ENCODE measurements at places on chromosomes 2 and 18.

- DNase-seq = no peak
Measured at GRCh38 chr2:55302241-55302640, 33.2 kb upstream of the MTIF2 start.

DNA sequence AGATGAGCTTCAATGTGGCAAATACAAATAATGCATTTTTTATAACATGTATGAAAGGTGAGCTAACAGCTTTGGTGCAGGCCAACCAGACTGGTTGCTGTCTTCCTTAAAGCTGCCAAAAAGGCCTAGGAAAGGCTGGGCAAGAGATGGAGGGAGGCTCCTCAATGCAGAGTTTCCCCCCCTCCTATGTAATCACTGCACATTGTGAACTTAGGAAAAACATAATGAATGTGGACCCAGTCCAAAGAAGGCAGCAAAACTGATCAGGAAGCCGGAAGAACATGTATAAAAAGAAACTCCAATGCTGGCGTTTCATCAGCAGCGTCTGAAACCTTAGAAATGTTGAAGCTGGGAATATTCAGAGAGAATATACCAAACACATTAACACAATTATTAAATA, 84.2 kb upstream of the LYPD6 start:
- DNase-seq = no peak

DNA sequence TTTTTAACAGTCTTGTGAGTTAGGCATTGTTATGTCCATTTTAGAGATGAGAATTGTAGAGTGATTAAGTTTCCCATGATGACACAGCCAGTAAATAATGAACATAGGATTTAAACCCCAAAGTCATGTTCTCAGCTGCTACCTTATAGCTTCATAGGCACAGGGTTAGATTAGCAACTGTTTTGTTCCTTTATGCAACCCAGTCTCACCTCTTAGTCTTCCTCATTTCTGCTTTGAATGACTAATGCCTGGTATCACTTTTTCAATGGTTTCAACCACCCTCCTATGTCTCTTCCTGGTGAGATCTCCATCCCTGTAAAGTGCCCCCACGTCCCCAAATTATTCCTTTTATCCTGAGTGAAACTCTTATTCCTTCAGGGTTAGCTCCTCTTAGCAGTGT, 44.3 kb downstream of the MFSD6 start:
- no peak for DNase-seq

DNA sequence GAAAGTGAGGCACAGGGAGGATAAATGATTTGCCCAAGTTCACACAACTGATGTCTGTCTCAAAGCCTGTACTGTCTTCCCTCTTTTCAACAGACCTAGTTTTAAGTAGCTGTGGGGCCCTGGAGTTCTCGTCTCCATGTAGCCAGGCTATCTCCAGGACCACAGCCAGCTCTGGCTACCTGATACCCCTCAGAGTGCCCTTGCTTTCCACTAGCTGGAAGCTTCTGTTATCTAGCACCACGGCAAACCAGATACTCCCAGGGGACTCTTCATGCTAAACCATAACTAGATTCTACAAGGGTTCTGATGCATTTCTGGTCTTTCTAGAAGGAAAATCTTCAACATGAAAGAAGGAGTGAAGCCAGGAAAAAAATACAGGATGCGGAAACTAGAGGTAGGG, 137.3 kb downstream of the GALNT14 start:
- DNase-seq = no peak

GRCh38 chr2:147636886-147637285, 207.9 kb upstream of the ACVR2A start:
- DNase-seq = no peak

- no peak for DNase-seq
Measured at GRCh38 chr2:238171575-238172187, 12.9 kb downstream of the ERFE start.

DNA sequence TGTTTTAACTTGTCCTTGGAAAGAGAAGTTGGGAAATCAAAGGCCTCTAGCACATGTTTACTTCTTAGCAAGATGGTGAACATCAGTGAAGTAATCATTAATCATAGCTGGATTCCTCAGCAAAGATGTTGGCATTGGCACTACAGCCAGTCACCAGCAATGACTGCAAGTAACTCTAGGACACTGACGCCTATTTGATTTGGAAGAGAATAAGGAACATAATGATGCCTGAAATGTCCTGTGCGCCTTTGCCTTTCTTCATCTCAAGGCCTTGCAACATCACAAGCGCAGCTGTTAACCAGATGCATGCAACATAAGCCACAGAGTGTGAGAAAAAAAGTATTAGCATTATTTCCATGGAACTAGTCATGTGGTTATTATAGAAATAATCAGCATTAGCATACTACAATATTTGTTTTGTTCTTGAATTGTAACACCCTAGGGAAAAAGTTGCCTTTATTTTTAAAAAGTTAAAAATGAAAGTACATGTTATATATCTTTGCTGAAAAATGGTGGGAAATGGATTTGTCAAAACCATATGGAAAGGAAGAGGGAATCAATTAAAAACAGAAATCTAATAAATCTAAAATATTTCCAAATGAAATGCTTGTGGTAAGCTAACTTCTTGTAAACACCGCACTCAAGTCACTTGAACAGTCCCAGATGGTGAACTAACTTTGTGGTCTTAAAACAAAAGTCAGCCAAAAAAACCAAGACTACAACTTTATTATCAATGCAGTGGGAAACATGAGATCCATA, 55.6 kb downstream of the THADA start:
- no peak for DNase-seq

GRCh38 chr18:9914584-9915290, 921 bp downstream of the VAPA start:
- peak; percentile 65 for DNase-seq

DNA sequence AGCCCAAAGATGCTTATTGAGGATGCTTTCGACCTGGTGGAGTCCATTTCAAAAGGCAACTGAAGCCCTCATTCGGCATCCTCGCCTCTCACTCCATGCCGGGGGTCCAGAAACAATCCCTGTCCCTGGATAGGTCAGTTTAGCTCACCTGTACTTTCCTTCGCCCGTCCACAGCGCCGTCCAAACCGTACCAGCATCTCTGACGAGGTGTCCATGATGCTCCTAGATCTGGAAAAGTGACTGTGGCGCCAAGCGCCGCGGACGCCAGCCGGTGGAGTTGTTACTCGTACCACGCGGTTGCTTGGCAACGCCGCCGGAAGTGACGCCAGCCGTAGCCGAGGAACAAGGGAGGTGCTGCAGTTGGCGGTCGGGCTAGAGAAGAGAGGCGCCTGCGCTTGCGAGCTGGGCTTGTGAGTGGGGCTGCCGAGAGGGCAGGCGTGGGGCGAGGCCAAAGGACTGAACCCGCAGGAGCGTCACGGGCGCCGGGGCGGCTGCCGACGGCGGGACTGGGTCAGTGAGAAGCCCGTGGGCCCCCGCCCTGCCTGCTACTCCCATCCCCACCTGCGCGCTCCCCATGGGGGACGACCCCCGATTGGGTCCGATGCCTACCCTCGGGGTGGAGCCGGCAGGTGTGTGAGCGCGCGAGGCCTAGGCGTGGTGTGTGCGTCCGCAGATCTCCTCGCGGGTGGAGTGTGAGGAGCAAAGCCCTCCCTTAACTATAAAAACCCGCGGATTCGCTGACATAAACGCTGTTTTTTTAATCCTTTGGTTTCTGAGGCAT, at the start of the genes CFAP210 and PHOSPHO2:
TSS of gene CFAP210 (minus strand) at position 293 of the 781 bp plus-strand sequence. CDS start at position 215, 78 bp downstream.
TSS of gene PHOSPHO2 (plus strand) at position 357 of the 781 bp plus-strand sequence. CDS start 6,503 bp downstream, outside the sequence.
- peak; percentile 95 for DNase-seq

- DNase-seq = no peak
Measured at GRCh38 chr2:37854676-37855282, 70.3 kb upstream of the RMDN2 start.

GRCh38 chr2:47118581-47118980, 36.5 kb downstream of the STPG4 start:
- no peak for DNase-seq

- no peak for DNase-seq
Measured at GRCh38 chr2:225233234-225233633, 166.3 kb upstream of the NYAP2 start.

DNA sequence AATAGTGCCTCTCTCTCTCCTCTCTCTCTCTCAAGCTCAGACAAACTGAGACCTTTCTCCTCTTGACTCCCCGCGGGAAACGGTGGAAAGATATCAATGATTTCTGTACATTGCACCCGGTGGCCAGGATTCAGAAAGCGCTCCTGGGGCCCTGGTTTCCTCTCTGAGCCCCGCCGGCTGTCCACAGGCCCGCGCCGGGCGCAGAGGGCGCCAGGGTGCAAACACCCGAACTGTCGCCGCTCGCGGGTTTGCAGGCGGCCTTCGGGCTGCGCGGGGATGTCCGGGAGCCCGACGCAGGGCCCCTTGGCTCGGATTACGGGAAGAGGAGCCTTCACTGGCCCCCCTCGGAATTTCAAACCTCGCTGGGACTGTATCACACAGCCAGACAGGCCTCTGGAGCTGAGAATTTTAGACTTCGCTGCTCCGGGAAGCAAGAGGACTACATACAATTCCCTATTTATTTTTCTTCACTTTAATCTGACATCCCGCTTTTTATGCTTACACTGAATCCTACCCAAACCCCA, 5.2 kb upstream of the EN1 start:
- no peak for DNase-seq

GRCh38 chr2:99336804-99337112, 431 bp upstream of the EIF5B start:
- no peak for DNase-seq

- no peak for DNase-seq
Measured at GRCh38 chr2:74689671-74690070, 35.6 kb downstream of the SEMA4F start.

DNA sequence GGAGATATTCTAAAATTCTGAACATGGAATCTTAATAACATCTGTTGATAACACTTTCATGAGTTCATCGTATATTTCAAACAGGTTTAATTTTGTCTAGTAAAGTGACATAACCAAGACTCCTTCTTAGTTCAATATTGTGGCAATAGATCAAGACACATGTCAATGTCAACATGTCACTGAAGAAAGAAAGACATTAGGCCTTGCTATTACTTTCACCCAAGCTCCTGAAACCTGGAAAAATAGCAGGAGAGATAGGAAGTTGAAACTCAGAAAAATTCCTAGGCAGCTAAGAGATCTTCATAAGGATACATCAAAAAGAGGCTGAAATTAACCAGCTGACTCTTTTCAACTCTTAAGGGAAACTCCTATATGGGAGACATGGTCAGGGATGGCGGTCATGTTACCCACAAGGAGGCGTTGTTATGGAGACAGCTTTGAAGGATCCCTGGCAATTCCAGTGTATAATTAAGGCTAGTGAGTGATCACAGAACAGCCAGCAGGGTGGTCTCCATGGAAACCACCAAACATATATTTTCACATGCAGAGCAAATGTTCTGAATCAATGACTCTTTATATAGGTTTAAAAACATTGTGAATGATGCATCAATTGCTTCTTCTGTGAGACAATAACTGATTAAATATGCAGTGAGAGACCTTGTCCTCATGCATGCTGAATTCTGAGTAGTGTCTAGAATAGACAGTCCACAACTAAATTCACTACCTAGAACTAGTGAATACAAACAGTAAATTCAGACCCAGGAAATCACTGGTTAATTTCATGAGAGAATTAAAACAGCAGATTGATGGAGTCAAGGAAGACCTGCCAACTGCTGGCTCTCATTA, 115.3 kb upstream of the RIOK3 start:
- no peak for DNase-seq

DNA sequence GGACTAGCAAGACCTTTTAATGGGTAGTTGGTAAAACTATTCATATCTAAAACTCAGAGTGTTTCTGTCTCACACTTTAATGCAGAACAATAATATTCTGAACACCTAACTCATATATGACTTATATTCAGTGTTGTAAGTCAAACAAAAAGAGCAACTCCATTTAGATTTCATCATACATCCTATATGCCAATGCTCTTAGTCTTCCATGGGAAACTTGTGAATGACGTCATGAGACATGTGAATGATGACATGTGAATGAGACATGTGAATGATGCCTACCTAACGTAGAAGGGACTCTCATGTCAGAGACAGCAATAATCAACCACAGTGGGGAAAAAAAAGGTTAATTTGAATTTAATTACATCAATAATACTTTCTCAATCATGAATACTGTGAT, 28.0 kb downstream of the ZNF519 start:
- no peak for DNase-seq

DNA sequence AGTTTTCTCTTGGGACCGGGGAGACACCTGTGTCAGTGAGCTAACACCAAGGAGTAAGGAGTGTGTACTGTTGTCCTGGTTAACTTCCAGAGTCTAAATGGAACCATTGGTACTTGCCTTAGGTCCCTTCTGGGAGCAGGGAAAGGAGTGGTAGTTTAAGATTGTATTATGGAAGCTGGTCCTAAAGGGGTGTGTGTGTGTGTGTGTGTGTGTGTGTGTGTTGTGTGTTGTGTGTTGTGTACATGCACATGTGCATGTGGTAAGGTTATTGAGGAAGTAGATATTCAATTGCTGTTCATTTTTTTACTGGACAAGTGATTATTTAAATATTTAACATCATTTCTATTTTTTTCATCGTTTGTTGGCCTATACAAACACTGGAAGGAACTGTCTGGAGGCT, 1.4 kb downstream of the APLF start:
- DNase-seq = no peak

DNA sequence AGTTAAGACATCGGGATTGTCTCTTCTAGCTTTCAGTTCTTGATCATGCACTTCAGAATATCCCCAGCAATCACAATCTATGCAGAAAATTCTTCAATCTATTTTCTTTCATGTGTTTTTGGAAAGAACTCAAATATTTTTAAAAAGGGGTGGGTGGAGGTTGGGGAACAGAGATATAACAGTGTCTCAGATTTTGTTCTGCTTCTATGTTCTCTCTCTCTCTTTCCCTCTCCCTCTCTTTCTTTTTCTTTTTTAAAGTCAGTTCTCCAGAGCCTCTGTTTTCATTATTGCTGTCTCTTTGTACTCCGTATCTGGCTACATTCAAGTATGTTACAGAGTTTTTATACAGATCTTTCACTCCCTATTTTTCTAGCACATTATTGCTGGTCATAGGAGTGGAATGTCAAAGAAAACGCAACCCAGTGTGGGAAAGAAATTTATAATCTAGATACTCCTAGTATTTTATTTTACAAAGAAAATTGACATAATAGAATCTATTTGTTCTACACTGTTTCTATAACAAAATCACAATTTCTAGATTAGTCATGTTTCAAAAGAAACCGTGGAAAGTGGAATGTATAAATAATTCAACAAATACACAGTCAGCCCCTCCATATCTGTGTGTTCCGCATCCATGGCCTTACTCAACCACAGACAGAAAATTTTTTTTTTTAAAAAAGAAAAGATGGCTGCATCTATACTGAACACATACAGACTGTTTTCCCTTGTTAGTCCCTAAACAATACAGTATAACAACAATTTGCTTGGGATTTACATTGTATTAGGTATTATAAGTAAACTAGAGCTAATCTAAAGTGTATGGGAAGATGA, 11.2 kb upstream of the NEMP2 start:
- DNase-seq = no peak

GRCh38 chr2:237639052-237639835, 11.9 kb downstream of the LRRFIP1 start:
- no peak for DNase-seq

DNA sequence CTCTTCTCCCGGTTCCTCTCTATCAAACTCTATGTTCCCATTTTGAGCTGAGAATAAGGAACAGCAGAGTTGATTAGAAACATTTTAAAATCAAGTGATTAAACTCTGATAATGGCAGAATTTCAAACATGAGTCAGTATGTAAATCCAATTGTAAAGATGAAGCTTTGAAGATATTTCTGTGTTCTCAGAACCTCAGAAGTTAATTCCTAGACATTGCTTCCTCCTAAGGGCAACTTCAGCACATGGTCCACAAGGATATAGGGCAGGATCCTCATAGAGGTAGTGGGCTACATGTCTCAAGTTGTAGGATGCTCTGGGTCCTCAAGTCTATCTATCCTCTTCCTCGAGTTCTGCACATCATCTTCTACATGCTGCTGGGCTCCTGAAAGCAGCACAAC, 46.3 kb downstream of the QPCT start:
- DNase-seq = no peak

GRCh38 chr2:168710754-168711467, 91.5 kb upstream of the NOSTRIN start:
- no peak for DNase-seq

Data from C1 segment of cervical spinal cord (tissue), 14 donors.